Stimulated activated CD4-positive, alpha-beta T cell treated with anti-CD3 and anti-CD28 coated beads, Interleukin-15, amount 100 ng/mL, for 1 hour (primary cell): ENCODE measurements at places on chromosomes 5 and 9.

GRCh38 chr5:157540707-157541446 lies 34.7 kb downstream of the ADAM19 start:
- DNase-seq, result no peak

GRCh38 chr9:130608554-130609134 lies 29.3 kb downstream of the FUBP3 start:
- no peak for DNase-seq

DNA sequence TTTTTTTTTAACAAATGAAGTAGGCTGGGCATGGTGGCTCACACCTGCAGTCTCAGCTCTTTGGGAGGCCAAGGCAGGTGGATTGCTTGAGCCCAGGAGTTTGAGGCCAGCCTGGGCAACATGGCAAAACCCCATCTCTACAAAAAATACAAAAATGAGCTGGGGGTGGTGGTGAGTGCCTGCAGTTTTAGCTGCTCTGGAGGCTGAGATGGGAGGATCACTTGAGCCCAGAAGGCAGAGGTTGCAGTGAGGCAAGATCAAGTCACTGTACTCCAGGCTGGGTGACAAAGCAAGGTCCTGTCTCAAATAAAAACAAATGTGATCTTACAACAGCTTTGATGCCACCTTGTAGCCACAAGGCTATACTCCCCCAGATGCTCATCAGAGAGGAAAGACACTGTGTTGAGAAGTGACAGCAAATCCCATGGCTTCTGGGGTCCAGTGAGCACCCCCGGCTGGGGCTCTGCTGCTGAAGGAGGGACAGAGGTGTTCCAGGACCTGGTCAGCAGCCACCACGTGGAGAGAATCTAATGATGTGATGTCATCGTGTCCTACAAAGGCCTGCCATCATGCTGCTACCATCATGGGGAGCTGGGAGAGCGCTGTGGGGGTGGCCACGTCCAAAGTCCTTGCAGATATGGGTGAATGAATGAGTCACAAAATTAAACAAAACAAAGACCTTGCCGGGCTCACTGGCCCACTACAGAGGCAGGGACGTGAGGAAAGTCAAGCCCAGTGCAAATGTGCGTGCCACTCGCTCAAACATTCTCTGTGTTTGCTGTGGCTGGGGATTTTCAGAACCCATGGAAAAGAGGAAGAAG lies 60.7 kb downstream of the PRRT1B start:
- DNase-seq, result no peak

GRCh38 chr9:110517483-110517882 lies 62.1 kb downstream of the SVEP1 start:
- no peak for DNase-seq

DNA sequence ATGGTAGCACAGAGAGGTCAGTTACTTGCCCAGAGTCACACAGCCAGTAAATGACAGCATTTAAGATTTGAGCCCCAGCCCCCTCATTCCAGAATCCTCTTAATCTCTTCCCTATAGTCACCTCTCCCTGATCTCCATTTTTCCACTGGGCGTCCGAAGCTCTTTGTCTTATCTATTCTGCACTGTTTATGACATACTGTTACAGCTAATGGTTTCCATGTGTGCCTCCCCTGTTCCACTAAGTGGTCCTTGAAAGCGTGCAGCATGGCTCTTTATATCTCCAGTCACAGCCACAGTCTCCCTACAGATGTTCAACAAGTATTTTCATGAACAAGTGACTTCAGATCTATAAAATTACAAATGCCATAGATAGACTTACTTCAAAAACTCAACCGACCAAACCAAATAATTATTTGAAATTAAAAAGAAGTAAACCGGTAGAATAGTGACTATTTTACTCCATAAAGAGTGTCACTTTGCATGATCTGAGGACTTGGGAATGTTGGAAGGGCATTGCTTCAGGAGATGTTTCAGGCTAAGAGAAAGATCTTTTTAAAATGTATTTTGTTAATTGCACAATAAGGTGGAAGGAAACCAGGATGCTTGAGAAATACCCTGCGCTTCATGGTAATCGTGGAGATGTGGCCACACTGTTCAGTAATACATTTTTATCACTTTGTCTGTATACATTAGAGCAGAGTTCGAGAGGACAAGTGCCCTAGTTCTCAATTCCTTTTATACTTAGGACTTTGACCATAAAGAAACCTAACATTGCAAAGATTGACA lies 237.2 kb downstream of the FBXL7 start:
- DNase-seq, result no peak

DNA sequence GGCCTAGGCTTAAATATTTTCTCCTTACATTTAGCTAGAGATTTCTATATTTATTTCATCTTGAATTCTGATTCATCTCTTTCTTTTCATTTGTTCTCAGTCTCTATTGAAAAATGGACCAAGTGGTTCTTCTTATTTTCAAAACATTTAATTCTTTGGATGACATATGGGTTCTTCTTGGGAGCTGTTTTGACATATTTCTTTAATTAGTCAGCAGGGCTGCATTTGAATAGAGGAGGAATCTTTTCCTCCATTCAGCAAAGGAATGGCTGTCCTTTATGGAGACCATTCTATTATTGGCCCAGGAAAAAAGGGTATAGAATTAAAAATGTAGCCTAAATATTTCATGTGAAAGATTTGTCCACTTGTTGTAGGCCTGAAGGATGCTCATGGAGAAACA lies 109.9 kb downstream of the RPS23 start:
- DNase-seq, result no peak

DNA sequence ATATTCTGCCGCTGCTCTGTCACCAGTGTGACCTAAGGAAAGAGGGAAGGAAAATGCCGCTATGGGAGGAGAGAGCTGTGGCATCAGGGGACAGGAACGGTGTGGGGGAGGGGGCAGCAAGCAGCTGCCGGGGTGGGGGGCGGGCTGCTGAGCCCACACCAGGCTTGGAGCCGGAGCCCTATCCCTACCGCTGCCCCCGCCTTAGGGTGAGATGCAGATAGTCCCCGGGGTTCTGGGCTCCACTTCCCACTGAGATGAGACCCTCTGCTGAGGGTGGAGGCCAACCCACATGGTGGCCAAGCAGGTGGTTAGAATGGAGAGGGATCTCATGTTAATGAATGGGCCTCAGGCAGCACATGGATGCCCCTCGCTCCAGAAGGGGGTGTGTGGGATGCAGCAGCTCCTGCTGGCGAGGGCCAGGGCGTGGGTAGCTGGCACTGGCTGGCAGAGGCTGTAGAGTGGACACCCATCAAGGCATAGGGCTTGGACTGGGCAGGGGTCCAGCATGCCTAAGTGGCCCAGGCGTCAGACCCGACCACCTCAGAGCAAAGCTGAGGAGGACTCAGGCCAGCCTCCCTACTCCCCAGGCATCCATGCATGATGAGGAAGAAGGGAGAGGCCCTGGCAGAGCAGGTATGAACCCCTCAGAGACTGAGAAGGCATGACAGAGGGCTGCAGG lies 131.5 kb downstream of the ZNF354C start:
- no peak for DNase-seq

DNA sequence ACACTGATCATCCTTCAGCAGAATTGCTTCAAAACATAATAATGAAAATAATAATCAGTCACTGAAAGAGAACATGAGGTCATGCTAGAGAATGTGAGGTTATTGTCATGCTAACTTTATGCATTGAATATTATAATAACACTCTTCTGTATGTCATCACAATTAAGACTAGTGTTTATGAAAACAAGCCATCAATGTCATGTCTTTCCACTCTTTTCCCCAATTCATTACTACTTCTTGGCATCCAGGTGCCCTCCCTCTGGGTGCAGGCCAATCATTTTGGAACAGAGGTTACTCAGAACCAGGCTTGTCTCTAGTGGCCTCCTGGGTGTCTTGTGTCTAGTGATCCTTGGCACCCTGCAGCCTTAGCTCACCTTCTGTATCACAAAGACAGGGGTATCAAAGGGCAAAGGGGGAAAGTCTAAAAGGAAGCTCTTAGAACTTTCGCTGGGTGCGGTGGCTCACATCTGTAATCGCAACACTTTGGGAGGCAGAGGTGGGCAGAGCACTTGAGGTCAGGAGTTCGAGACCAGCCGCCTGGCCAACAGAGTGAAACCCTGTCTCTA lies 217.6 kb upstream of the PIK3R1 start:
- no peak for DNase-seq

DNA sequence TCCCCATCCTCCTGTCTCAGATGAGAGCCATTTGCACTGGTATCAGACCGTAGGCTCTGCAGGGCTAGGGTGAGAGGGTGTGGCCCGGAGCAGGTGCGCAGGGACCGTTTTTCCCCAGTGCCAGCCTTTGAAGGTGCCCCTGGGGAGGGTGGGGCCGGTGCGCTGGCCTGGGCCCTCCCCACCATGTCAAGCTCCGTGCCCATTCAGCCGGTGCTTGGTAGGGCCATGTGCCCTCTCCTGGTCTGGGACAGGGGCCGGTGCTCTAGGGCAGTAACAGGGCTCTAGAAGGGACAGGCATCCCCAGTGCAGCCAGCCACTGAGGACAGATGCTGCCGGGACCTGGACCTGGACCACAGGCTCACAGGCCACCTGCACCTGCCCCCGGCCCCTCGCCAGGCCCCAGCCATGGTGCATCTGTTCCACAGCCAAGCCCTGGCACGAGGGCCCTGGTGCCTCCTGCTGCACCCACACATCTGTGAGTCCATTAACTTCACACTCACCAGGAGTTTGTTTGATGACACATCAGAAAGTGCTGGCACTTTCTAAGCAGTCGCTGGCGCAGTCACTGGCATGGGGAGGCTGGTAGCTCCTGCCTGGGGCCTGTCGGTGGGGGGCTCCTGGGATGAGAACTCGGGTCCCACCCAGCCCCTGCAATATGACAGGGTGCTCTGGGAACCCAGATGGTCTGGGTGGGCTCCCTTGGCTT lies 5.0 kb upstream of the QRFP start:
- no peak for DNase-seq

DNA sequence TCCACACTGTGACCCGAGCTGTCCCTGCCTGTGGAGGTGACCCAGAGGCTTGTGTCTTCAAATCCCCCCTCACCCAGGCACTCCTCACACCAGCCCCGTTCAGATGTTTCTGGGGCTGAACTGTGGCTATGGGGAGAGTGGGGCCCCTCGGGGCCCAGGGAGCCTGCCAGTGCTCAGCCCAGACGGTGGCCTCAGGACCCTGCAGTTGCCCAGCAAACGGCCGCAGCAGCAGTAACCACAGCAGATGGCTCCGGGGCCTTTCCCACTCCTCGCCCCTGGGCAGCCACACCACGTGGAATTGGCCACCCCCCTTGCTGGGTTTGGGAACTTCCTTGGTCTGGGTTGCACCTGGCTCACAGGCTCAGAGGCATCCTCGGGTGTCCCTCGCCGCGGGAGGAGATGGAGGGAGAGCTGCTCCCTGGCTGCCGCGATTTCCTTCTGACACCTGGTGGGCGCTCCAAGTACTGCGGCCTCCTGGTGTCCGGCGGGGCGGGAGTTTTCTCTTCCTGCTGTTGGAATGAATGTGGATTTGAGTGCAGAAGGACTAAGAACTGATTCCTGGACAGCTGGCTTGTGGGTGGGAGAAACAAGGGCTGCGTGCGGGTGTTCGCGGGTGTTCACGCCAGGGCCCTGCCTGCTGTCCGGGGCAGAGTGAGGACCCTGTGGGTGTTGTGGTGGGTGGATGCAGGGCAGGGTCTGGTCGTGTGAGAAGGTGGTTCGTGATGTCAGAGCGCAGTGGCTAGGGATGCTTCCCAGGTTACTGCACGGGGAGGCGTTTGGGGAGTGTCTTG lies 97.5 kb downstream of the COL5A1 start:
- DNase-seq, result peak; percentile 32

- no peak for DNase-seq
These were observed 76.3 kb downstream of the SCAI start for GRCh38 chr9:125066839-125067619.

DNA sequence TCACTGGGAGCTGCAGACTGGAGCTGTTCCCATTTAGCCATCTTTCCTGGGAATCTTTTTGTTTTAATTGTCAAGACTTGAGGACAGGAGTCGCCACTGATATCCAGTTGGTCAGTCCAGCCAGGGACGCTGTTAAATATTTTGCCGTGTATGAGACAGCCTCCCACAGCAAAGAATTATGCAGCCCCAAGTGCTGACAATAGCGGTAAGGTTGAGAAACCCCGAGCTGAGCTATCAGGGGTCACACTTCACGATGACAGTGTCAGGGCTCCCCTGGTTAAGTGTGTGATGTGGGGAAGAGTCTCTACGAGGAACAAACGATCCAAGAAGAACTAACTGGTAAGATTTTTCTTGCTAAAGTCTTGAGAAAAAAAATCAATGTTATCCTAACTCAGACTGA lies 372.0 kb upstream of the MPDZ start:
- DNase-seq, result no peak

DNA sequence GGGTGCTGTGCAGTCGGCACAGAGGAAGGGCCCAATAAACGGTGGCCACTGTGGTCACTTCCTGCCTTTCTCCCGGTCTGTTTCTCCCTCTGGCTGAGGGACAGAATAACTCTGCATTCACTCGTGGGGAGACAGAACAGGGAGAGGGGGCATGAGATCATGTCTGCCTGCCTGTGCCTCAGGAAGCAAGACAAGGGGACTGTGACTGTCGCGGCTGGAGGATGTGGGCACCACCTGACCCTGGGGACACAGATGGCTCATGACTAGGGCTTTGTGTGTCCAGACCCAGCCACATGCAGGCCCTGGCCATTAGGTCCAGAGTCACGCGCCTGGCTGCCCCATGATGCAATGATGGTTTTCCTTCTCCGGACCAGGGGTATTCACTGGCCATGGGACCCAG lies 5.8 kb downstream of the TRUB2 start:
- no peak for DNase-seq

GRCh38 chr9:108813951-108814601 lies 41.7 kb downstream of the ACTL7B start:
- DNase-seq, result no peak

GRCh38 chr5:178839319-178839704 lies 20.4 kb upstream of the ZNF354B start:
- peak; percentile 22 for DNase-seq

GRCh38 chr5:151037561-151038411 lies 17.4 kb downstream of the GPX3 start:
- no peak for DNase-seq

DNA sequence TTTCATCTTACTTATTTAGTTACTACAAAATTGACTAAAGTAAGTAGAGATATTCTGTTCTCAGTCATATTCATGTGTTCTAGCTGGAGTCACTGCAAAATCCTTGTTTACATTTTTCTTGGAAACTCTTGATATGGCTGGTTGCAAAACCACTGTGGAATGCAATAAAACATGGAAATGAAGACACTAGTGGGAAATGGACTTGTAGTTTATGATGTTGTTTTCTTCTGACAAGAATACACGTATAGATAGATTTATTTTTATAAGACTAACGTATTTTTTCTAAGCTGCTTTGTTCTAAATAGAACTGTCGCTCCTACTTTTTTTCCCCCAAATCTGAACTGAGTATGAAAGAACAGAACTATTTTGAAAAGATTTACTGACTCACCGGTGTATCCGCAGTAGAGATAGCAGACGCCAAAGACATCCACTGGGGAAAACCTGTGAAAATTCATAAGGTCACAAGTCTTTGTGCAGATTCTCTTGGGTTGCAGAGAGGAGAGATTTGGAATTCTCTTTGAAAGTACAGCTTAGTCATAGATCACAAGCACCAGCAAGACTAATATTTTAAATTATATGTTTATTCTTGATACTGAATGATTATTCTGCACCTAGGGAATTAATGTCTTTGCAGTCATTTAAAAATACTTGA lies 119.6 kb upstream of the TAF11L2 start:
- DNase-seq, result no peak
